ENCODE measurements at places on chromosomes 12 and 14. TPM values are rescaled to one million over a fixed set of nuclear protein-coding genes. Genes with fewer than 3 reads are reported as not detected.

GRCh38 chr12:86290615-86291014 is 34.4 kb upstream of the MGAT4C start:
- no peaks in the 10 kb centered on the region for H3K27me3 ChIP-seq
- no peaks in the 10 kb centered on the region for H3K36me3 ChIP-seq
- H3K27ac ChIP-seq: no peak overlapping the region

DNA sequence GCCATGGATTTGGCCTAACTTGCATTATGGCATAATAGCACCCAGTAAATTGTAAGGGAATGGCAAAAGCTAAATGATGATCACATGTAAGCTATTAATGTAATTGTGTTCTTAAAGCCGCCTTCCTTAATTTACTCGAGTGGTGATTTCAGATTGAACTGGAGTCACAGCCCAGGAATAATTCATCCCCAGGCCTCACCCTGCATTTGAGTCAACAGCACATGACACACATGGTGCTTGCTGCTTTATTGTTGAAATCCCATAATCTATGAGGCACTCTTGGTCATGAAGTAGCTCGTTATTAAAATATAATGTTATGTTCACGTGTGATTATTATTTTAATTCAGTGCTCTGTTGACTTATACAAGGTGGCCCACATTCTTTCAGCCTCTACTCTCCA is 547.5 kb downstream of the VRK1 start:
- H3K4me1 ChIP-seq: no peaks in the 10 kb centered on the region
- no peak overlapping the region for H3K4me3 ChIP-seq
- DNase-seq: no peak
- H3K27ac ChIP-seq: no peak overlapping the region

The CLEC9A gene
- total RNA-seq: not detected

The PLCZ1 gene
- not detected for total RNA-seq

GRCh38 chr14:69214393-69214792 is 23.1 kb downstream of the EXD2 start:
- no peaks in the 10 kb centered on the region for H3K36me3 ChIP-seq
- H3K4me1 ChIP-seq: no peaks in the 10 kb centered on the region
- H3K27ac ChIP-seq: no peak overlapping the region
- no peak overlapping the region for H3K4me3 ChIP-seq

The KCNH3 gene
- not detected for total RNA-seq

DNA sequence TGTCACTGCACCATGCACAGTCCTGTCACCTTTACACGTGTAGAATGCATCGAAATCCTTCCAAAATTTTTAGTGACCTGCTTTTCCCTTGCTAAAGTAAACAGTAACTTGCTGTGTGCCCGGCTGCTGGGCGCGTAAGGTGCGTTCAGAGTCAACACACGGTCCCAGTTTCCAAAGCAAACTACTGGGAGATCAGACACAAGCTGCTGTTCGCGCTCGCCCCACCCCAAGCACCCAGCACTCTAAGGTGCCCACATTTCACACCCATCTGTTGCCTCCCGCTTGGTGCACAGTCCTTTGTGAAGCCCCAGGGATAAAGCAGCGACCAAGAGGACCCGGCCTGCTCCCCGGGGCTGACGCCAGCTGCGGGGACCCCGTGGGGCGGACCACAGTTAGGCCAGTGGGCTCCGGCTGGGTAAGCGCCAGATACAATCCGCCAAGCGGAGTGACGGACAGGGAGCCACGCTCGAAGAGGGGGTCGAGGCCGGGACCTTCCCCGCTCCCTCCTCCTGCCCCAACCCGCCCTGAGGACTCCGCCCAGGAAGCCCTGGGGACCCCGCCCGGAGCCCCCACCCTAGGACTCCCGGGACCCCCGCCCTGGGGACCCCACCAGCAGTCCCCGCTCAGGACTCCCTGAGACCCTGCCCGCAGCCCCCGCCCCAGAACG is 633 bp downstream of the STX2 start:
- H3K27me3 ChIP-seq: no peaks in the 10 kb centered on the region
- H3K27ac ChIP-seq: peak overlapping the region; percentile 79
- DNase-seq: peak; percentile 25
